GM19239 (cell line): ENCODE measurements at places on chromosomes 5 and 9.

GRCh38 chr5:119336845-119337580 is 18.8 kb upstream of the TNFAIP8 start:
- DNase-seq = no peak

- DNase-seq = no peak
Measured at GRCh38 chr5:160023007-160023907, 14.3 kb downstream of the TTC1 start.

DNA sequence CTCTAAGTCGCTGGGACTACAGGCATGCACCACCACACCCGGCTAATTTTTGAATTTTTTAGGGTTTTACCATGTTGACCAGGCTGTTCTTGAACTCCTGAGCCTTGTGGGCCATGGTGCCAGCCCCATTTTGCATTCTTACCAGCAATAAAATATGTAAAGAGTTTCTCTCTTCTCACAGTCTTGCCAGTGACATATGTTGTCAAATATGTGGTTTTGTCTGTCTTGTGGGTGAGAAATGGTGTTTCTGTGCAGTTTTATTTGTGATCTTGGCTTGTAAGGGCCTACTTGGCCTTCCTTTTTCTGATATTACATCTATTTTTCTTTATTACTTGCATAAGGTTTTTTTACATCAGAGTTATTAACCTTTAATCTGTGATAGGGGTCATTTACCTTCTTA is 47.1 kb downstream of the SPIN1 start:
- no peak for DNase-seq

GRCh38 chr5:55451976-55452375 is 82.8 kb downstream of the PLPP1 start:
- no peak for DNase-seq

GRCh38 chr9:127912296-127912695 is 4.5 kb downstream of the ST6GALNAC4 start:
- no peak for DNase-seq

- no peak for DNase-seq
Measured at GRCh38 chr5:102916109-102916508, 161.0 kb downstream of the PAM start.

GRCh38 chr5:50712479-50712878 is 46.0 kb downstream of the PARP8 start:
- no peak for DNase-seq

DNA sequence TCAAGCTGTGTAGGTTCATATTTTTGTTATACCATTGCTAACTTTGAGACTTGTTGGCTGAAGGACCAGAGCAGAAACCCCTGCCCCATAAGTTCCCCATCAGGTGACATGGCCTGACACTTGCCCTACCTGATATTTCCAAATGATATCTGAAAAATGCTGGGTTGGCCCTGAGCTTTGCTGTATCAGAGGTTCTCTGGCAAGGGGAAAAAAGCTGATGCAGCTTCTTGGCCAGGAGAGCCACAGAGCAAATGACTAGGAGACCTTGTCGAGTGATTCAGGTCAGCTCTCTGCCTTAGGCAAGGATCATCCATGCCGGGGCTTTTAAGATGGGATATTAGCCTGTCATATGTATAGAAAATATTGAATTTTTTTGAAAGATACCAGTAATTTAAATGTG is 2.9 kb upstream of the MEGF9 start:
- DNase-seq = no peak

DNA sequence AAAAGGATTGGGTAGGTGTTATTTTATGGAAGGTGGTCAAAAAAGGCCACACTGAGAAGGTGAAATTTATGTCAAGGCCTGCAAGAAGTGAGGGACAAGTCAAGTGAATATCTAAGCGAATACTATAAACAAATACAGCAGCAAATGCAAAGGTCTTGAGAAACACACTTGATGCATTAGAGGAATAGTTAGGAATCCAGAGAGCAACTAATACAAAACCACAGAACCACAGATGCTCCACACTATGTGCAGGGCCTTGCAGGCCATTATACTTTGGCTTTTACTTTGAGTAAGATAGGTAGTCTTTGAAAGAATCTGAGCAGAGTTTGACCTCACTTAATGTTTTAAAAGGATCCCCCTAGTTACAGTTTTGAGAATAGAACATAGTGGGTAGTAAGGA is 4.6 kb downstream of the ZNF622 start:
- DNase-seq = no peak

GRCh38 chr5:104400941-104401340 is 838.4 kb upstream of the NUDT12 start:
- no peak for DNase-seq

DNA sequence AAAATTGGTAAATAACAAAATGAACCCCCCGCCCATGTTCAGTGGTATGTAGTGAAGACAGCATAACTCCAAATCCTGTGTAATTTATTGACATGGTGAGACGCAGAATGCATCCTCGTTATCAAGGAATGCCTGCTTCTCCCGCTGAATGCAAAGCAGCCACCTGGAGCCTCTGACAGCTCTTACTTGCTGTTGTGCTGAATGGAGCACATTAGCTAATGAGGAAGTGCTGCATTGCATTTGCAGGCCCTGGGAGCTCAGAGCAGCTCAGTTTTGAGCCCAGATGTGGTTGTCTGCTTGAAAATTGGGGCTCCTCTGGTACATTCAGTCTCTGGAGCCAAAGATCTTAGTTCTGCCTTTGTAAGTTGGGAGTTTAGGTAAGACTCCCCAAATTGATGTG is 28.9 kb downstream of the PLAC8L1 start:
- no peak for DNase-seq
